ENCODE measurements at places on chromosomes 11 and 22.

- DNase-seq = no peak
These were observed 13.5 kb downstream of the TXN2 start for GRCh38 chr22:36467946-36468345.

- DNase-seq = no peak
These were observed 44.6 kb downstream of the MYH9 start for GRCh38 chr22:36343070-36343719.

- no peak for DNase-seq
These were observed 20.6 kb upstream of the OR9Q1 start for GRCh38 chr11:58003036-58003435.

DNA sequence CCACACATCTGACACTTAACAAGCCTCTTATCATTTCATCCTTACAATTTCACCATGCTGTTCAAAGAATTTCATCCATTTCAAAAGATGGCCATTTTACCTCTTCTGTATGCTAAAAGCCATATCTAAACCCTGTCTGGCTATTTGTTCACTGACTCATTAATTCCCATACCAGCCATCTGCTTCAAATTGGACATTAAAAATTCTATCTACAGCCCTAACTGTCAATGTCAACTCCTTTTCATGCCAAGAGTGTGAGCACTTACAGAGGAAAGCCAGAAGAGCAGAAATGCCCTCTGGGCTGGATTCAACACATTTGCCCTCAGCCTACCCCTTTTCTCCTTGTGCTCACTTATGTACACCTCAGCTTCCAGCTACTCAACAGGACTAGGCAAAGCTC is 59.2 kb downstream of the SYTL2 start:
- DNase-seq = no peak

DNA sequence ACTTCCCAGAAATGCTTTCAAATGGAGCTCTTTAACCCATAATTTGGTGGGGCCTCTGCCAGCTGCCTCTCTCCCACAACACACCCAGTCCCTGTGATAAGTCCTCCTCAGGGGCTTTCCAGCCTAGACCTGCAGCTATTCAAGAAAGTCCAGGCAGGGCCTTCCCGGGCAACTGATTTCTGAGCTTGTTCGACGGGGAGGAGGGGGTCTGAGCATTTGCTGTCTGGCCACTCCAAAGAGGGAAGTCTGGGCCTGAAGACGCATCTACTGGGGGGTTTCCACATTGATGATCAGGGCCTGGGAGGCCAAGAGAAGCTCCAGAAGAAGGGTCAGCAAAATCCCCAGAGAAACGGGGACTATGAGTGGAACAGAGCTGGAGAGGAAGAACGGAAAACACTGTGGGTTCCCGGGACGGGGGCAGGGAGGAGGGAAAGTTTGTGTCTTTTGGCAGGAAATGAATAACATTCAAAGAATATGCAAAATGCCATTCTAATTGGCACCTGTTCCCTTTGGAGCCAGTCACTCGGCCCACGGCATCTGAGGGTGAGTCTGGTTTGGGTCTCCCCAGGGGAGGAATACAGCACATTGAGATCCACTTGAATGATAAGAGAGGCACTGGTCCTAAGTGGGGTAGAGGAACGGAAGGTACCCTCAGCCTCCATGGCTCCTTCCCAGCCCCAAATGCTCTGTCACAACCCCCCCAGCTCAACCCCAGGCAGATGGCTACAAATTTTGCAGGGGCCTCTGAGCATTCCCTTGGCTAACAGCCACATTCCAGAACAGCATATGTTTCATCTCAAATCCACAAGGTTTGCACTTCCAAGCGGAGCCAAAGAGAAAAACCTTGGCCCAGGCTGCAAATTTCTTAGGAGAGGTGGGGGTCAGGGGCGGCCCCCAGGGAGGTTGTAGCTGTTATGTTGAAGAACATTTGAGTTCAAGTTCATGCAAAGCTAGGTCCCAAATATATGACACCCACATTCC is 72.0 kb downstream of the RPUSD4 start:
- DNase-seq = peak; percentile 33

DNA sequence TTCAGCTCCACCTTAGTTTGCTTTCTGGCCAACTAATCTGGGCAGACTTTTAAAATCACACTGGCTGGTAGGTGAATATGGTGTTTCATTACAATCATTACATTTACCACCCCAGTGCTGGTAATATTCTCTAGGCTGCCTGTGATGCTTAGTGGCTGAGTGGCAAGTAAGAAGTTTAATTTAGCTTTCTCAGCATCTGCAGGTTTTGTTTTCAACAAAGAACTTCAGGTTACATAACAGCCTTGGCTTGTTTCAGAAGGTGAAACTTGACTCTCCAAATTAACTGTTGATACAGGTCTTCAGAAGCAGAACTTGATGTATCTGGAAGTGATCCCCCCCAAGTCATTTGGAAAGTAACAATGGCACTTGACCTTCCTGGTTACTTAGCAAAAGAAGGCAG is 423.3 kb upstream of the CCDC90B start:
- DNase-seq = no peak

- DNase-seq = peak; percentile 82
These were observed 15.1 kb downstream of the TBC1D22A start for GRCh38 chr22:46777609-46777970.

DNA sequence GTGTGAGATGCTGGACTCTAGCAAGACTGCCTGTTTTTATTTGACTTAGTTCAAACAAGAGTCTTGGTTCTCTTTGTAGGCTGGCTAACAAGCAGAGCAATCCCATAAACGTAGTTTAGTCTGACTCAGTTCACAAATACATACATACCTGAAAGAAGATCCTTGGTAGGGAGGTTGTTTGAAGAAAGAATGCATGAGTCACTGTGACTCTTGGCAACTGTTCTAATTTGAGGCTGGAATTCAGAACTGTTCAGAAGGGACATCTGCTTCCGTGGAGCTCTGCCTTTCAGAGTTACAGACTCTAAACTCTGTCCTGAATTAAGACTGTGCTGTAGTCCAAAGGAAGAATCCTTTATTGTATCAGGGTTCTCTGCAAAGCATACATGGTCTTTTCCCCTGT is 32.2 kb downstream of the C2CD3 start:
- DNase-seq = no peak

- no peak for DNase-seq
These were observed 32.3 kb upstream of the CCDC89 start for GRCh38 chr11:85718126-85718943.

DNA sequence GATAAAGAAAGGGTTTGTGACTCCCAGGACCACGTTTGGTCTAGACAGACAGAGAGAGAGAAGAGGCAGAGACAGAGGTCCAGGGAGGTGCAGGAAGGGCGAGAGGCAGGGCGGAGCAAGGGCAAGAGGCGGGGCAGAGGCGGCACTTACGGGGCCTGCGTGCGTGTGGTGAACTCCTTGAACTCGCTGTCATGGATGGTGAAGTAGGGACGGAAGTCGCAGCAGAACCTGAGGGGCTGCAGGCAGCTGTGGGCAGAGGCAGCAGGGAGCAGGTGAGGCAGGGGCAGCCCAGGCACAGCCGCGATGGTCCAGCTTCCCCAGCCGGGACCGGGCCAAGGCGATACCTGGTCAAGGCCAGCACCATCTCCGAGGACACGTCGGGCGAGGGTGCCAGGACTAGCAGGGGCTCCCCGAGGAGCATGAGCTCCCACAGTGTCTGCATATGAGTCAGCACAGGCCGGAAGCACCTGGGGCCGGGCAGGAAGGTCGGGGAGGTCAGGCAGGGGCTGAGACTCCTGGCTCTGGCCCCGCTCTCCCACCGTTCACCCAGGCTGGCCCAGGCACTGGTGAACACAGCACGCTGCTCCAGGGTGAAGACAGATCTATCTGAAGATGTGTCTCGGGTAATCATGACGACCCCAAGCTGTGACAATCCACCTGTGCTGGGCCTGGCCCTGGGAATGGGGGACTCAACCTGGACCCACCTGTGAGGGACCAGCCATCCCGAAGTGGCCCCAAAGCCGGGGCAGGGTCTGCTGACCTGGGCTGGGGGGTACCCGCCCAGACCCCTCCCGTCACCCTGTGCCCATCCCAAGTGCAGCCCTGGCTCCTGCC is 7.2 kb upstream of the PLXNB2 start:
- peak; percentile 96 for DNase-seq

DNA sequence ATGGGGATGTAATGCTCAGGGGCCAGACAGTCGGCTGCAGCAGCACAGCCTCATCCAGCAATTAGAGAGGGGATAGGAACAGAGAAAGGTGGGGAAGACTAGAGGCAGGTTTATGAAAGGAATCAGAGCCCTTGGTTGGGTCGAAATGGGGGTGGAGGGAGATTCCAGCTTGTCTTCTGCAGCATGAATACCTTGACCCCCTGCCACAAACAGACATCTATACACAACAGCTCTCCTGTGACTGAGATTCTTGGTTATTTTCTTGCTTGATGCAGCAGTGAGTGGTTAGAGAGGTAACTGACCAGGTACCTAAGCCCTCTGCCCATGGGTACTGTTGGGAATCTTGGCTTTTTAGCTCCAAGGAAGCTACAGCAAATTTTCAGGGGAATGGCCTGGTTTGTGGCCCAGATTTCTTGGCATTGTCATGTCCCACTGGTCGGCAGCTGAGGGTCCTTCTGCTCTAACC is at the start of gene TRIM49D1:
Gene TRIM49D1, minus strand, starts transcription at position 51 of the 466 bp plus-strand sequence. CDS start 4,535 bp downstream, outside the sequence.
- no peak for DNase-seq

DNA sequence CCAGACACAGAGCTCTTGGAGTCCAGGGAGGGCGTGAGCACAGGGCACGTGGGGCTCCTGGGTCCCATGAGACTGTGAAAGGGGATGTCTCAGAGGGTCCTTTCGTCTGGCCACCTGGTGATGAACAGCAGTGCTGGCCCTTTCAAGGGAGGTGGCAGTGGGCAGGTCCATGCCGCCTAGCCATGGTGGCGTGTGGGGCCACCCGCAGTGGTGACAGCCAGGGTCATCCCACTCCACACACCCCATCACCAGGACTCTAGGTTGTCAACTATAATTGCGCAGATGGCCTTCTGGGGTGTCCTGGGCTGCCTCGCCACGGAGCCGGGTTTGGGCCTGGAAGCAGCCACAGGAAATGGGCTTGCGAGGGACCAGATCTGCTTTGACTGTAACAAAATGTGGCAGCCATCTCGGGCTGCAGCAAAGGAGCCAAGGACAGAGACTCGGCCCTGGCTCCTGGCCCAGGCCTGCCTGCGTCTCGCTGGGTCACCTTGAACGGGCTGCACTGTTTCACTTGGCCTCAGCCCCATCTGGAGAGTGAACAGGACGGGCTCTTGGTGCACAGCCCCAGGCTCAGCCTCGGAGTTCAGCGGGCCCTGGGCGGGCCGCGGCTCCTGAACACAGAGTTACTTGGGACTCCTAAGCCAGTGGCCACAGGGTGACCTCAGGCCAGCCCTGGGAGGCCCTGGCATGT is 1350.5 kb downstream of the BRD1 start:
- DNase-seq = no peak

DNA sequence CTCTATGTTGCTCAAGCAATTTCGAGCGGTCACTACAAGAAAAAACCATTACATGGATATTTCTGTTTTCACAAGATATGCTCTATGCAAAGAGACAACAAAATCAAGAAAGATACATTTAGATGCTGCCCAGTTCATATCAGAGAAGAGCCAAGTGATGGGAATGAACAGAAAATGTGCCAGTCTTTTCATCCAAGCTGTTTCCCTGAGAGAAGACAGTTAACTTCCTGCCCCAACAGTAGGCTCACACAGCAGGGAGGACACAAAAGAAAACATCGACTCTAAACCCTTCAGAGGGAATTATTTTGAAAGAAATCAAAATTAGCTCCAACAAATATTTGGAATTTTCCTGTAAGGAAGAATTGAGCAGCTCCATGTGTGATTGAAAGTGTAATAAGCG is 11.6 kb downstream of the JAML start:
- no peak for DNase-seq

GRCh38 chr11:6556139-6556949 is 47.1 kb downstream of the RRP8 start:
- DNase-seq = no peak

GRCh38 chr11:19012636-19013035 is 47.9 kb downstream of the MRGPRX2 start:
- no peak for DNase-seq

GRCh38 chr11:76578654-76579055 is 91.9 kb downstream of the LRRC32 start:
- no peak for DNase-seq

DNA sequence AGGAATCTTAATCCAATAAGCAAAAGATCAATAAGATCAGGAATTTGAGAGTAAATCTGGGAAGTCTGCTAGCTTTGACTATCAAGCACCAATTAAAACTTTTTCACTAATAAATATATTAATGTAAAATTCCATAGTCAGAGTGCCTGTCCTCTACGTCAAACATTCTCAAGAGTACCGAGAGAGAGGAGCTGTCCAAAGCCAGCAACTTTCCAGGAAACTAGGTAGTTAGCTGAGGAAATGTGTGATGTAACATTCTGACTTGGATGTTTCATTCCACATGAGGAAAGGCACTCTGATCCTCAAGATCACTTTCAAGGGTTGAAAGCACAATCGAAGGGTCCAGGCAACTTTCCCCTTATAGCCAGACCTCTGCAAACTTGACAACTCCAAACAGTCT is 113.2 kb downstream of the STK33 start:
- DNase-seq = no peak
